Renal cortex interstitium (tissue), 15 donors: ENCODE measurements at places on chromosomes 6 and 20. TPM values are rescaled to one million over a fixed set of nuclear protein-coding genes. Genes with fewer than 3 reads are reported as not detected.

GRCh38 chr6:43966853-43967718 is 160.2 kb downstream of the MRPL14 start:
- DNase-seq = no peak

- DNase-seq = no peak
Observed at GRCh38 chr20:36307412-36308325, 1.5 kb downstream of the DLGAP4 start.

- no peak for DNase-seq
Observed at GRCh38 chr6:21996425-21997118, 300.3 kb downstream of the PRL start.

ZBTB12 gene
- polyA plus RNA-seq = 23.6 TPM

PRDM13 gene
- polyA plus RNA-seq = not detected

GRCh38 chr6:30194797-30195690 is 18.2 kb downstream of the TRIM26 start:
- no peak for DNase-seq

MDFI gene
- 30.6 TPM for polyA plus RNA-seq

ZNF311 gene
- 7.0 TPM for polyA plus RNA-seq

CCM2L gene
- polyA plus RNA-seq = 7.9 TPM

GRCh38 chr6:149889326-149889725 is 8.6 kb downstream of the RAET1E start:
- no peak for DNase-seq

- no peak for DNase-seq
Observed at GRCh38 chr6:89927264-89927663, 33.0 kb downstream of the GJA10 start.

- no peak for DNase-seq
Observed at GRCh38 chr6:68975064-68975463, 340.0 kb downstream of the ADGRB3 start.

DNA sequence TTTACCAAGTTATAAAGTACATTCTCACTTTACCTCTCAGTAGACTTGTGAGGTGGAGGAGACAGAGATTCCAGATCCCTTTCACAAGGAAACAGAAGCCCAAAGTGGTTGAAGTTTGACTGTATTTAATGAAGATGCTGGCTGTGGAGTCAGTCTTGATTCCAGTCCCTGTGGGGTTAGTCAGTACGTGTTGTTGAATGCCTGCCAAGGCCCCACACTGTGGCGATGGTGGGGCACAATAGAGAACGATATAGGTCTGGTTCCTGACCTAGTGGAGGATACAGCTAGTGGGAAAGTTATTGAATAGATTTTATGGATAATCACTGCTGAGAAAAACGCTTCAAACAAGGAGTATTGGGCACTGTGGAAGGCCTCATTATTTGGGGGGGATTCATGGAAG is 71.4 kb downstream of the LRRC1 start:
- DNase-seq = no peak

DNA sequence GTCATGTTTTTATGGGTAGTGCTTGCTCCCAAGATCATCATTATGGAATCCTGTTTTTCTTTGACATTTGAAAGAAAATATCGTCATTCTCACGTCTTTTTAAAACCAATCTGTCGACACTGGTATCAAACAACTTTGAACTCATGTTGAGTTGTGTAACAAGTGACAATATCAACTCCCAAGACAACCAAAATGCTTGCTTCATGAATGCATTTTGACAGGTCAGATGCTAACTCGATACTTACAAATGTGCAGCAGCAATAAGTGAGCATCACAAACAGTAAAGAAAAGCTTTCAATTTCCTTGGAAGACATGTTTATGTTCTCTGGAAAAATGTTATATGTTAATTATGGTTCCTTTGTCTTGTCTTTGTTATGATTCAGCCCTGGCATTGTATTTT is 125.9 kb downstream of the EPHA7 start:
- no peak for DNase-seq

SLC12A5 gene
- polyA plus RNA-seq = 1.5 TPM

DNA sequence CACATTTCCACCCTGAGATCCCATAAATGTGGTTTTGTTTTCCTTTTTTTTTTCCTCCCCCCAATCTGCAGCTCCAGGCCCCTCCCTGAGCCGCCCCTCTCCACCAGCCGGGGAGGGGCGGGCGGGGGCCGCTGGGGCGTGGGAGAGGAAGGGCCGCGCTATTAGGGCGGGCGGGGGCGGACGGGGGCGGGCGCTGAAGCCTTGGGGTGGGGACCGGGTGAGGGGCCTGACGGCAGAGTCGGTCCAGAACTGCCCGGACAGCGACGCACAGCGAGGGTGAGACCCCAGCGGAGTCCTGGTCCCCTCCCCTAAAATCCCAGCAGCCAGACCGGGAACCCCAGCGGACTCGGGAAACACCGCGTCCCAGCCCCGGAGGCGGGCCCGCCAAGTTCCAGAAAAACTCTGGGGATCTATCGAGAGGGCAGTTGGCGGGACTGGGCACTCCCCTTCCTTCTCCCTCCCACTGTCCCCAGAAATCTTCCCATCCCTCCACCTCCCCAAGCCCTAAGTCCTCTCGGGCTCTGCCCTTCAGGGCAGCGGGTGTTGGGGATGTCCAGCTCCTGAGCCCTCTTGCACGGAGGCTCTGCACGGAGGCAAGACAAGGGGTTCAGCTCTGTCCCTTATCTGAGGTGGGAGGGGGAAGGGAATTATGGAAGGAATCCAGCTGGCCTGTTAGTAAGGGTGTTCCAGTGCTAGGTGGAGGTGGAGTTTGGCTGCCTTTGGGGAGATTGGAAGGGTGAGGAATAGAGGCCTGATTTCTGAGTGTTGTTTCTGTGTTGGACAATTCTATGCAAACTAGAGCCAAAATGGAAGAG is at the start of gene PRICKLE4:
Gene PRICKLE4 (plus strand): TSS at position 232 of the 815 bp plus-strand sequence. CDS start 2,692 bp downstream, outside the sequence.
- DNase-seq = no peak

SEMG1 gene
- polyA plus RNA-seq = not detected

DNA sequence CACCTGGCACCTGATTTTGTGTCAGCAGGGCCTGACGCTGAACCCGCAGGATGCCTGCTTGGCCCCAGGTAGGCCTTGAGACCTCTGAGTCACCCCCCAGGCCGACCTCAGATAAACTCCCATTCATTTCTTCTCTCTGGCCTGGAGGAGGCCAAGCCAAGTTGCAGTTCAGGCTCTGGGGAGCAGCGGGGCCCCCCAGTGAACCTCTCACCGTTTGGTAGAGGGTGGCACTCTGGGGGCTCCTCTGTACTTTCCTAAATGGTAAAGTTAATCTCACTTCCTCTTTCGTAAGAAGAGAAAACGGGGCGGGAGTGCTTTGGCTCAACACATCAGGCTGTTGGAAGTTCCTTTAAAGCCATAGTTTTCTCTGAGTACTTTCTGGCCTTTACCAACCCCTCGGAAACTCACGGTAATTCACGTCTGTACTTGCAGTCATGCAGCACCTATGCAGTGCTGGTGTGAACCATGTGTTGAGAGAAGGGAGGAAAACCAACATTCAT is 2.8 kb downstream of the SIRPA start:
- DNase-seq = no peak

SEC23B gene
- polyA plus RNA-seq = 61.8 TPM
